Breast epithelium (tissue), 4 donors: ENCODE measurements at places on chromosomes 7 and 10.

GRCh38 chr7:74439541-74439940 lies 14.2 kb upstream of the GTF2IRD1 start:
- H3K27ac ChIP-seq, result no peak overlapping the region
- no peaks in the 10 kb centered on the region for H3K27me3 ChIP-seq
- no peak overlapping the region for H3K4me3 ChIP-seq

- peaks cover 22% of the 10 kb centered on the region for H3K27me3 ChIP-seq
- DNase-seq, result peak; percentile 2
- no peak overlapping the region for H3K27ac ChIP-seq
- H3K4me3 ChIP-seq, result no peak overlapping the region
Measured at GRCh38 chr7:157520249-157520648, 183.4 kb downstream of the DNAJB6 start.

DNA sequence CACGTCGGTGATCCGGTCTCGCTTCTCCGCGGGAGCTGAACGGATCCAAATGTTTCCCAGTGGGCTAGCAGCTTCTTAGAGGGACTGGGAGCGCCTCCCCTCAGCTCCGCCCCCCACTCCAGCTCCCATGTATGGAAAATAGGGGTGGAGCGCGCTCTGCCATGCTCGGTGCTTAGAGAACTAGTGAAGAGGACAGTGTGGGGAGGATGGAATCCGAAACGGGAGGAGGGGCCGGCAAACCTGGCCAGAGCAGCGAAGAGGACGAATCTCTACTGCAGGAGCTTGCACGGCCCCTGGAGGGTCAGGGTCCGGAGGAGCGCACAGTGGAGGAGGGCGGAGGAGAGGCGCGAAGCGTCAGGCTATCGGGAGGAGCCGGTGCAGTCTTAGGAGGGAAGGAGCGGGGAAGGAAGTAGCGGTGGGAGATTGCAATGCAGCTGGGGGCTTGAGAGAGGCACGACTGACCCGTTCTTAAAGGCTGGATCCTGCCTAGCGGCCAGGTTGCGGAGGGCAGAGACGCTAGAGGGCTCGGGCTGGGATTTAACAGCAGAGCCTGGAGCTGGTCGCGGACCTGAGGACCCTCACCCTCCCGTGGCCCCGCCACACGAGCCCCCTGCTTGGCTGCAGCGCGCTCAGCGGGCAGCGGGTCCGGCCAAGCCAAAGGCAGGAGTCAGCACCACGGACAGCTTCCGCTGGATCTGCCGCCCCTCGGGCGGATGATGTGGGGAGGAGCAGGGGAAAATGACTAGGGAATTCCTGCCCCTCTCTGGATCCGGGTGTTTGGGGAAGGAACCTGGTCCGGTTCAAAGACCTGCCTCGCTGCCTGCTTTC lies at the start of gene PRLHR:
TSS of gene PRLHR (minus strand) at position 51 of the 828 bp plus-strand sequence. CDS start 404 bp downstream, outside the sequence.
- no peaks in the 10 kb centered on the region for H3K36me3 ChIP-seq
- DNase-seq, result no peak
- H3K4me1 ChIP-seq, result no peaks in the 10 kb centered on the region
- H3K27ac ChIP-seq, result no peak within 1 kb of the TSS

DNA sequence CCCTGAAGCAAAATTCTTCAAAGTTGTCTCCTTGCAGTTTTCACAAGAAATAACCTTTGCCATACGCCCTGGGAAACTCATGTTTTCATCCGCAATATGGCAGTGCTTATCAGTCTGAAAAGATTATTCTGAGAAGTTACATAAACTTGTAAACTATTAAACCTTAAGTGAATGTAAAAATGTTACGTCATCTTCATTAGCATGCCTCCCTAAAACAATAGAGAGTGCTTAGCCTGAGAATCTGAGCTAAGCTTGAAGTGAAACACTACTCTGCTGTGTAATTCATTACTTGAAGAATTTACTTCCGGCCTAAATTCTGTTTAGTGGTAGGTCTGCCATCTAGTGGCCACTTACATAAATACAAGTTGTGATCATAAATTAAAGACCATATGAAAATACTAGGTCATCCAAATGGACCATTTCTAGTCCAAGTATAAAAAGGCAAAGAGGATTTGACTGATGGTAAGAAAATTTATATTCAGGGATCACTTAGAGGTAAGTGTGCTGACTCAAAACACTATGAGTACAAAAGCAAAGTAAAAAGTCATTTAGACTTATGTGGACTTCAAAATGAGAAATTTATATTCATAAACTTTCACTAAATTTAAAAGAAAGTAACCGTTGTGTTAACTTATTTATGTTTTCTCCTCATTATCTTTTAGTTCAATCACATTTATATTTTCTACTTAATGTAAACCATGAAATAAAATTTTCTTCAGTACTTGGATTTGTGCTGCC lies 745.1 kb upstream of the LRRTM3 start:
- no peaks in the 10 kb centered on the region for H3K27me3 ChIP-seq
- H3K4me3 ChIP-seq, result no peak overlapping the region
- no peak for DNase-seq
- H3K27ac ChIP-seq, result no peak overlapping the region
- no peaks in the 10 kb centered on the region for H3K4me1 ChIP-seq

GRCh38 chr7:101125989-101126650 lies 784 bp upstream of the SERPINE1 start:
- no peaks in the 10 kb centered on the region for H3K27me3 ChIP-seq
- H3K4me3 ChIP-seq, result no peak overlapping the region
- DNase-seq, result peak; percentile 47
- H3K4me1 ChIP-seq, result no peaks in the 10 kb centered on the region

DNA sequence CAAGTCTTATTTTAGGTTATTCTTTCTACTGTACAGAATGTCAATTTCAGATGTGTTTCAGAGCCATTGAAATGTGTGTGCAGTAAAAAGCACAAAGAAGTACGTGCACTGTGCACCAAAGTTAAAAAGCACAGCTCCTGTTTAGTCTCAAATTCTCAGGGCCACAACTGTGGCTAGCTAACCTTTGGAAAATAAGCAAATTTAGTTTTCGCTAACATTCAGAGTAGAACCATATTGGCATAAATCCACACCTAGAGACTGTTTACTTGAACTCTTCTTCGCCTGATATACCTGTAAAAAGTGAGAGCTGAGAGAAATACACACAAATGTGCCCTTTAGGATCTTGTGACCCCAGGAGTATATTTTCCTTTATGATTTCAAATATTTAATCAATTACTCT lies 353.9 kb downstream of the TFEC start:
- no peak overlapping the region for H3K4me3 ChIP-seq
- no peaks in the 10 kb centered on the region for H3K27me3 ChIP-seq
- no peaks in the 10 kb centered on the region for H3K4me1 ChIP-seq

DNA sequence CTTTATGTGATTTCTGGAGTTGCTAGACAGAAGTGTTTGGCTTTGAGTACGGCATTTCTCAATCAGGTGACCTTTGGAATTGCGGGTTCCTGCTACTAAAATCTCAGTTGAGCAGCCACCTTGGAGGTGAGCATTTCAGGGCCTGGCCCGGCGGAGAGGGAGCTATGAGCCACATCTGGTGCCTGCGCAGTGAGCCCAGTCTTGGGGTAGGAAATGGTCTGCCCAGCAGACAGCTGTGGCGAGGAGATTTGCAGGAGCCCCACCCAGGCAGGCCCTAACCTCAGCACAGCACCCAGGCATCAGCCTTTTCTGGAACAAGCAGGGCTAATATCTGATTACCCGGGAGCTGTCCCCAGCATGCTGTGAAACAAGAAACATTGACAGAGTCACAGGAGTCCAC lies 547.9 kb upstream of the FOXK1 start:
- H3K4me3 ChIP-seq, result no peak overlapping the region
- no peak overlapping the region for H3K27ac ChIP-seq
- no peaks in the 10 kb centered on the region for H3K4me1 ChIP-seq
- DNase-seq, result no peak
- no peaks in the 10 kb centered on the region for H3K36me3 ChIP-seq
- no peaks in the 10 kb centered on the region for H3K27me3 ChIP-seq

GRCh38 chr10:113980408-113981087 lies 63.1 kb upstream of the ADRB1 start:
- no peak overlapping the region for H3K4me3 ChIP-seq
- no peaks in the 10 kb centered on the region for H3K4me1 ChIP-seq
- DNase-seq, result no peak

GRCh38 chr7:100968650-100969049 lies 715 bp upstream of the MUC12 start:
- peaks cover 10% of the 10 kb centered on the region for H3K4me1 ChIP-seq
- H3K27ac ChIP-seq, result no peak overlapping the region
- no peaks in the 10 kb centered on the region for H3K36me3 ChIP-seq
- H3K4me3 ChIP-seq, result no peak overlapping the region
- H3K27me3 ChIP-seq, result no peaks in the 10 kb centered on the region

- no peaks in the 10 kb centered on the region for H3K27me3 ChIP-seq
- H3K36me3 ChIP-seq, result no peaks in the 10 kb centered on the region
- no peak overlapping the region for H3K4me3 ChIP-seq
- H3K27ac ChIP-seq, result no peak overlapping the region
Measured at GRCh38 chr7:86939197-86939814, 120.1 kb downstream of the ELAPOR2 start.

DNA sequence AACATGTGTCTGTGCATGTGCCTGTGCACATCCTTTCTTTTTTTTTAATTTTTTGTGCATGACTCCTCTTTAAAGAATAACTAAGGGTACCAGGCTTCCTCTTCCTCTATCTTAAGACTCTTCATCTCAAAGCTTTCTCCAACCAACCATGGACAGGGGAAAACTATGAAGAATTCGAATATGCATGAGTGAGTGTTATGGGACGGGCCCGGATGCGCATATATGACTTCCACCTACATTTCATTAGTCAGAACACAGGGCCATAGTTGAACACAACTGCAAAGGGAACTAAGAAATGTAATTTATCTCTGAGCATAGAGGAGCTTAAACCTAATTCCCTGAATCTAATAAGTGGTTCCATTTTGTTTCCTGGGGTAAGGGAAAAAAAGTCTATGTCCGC lies 270.3 kb upstream of the SORCS1 start:
- no peaks in the 10 kb centered on the region for H3K27me3 ChIP-seq
- H3K36me3 ChIP-seq, result no peaks in the 10 kb centered on the region
- H3K4me1 ChIP-seq, result no peaks in the 10 kb centered on the region
- no peak overlapping the region for H3K27ac ChIP-seq
- no peak overlapping the region for H3K4me3 ChIP-seq

DNA sequence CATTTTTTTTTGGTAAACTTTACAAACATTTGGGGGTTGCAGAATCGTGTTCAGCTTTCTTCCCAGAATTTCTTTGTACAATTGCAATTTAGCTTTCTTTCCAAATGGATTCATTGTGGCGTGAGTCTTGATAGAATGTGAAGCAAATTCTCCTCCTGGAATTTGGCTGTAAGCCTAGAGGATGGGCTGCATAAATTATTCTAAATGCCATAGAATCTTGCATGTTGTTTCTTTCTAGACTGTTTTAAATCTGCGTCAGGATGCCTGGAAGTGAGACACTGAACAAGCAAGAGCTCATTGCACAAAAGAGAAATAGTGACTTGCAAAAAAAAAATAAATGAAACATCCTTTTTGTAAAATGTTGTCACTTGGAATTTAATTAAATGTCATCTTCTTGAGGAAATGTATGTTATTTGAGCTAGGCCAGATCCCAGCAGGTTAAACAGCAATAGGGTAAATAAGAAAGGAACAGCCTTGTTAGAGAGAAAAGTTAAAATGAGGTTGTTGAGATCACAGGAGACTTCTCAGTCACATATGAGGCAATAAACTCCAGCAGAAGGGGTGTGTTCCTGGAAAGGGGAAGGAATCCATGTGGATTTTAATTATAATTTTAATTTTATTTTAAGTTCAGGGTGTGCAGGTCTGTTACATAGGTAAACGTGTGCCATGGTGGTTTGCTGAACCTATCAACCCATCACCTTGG lies 483.0 kb downstream of the PLXDC2 start:
- no peaks in the 10 kb centered on the region for H3K36me3 ChIP-seq
- no peak overlapping the region for H3K4me3 ChIP-seq
- H3K27ac ChIP-seq, result no peak overlapping the region
- H3K4me1 ChIP-seq, result no peaks in the 10 kb centered on the region

DNA sequence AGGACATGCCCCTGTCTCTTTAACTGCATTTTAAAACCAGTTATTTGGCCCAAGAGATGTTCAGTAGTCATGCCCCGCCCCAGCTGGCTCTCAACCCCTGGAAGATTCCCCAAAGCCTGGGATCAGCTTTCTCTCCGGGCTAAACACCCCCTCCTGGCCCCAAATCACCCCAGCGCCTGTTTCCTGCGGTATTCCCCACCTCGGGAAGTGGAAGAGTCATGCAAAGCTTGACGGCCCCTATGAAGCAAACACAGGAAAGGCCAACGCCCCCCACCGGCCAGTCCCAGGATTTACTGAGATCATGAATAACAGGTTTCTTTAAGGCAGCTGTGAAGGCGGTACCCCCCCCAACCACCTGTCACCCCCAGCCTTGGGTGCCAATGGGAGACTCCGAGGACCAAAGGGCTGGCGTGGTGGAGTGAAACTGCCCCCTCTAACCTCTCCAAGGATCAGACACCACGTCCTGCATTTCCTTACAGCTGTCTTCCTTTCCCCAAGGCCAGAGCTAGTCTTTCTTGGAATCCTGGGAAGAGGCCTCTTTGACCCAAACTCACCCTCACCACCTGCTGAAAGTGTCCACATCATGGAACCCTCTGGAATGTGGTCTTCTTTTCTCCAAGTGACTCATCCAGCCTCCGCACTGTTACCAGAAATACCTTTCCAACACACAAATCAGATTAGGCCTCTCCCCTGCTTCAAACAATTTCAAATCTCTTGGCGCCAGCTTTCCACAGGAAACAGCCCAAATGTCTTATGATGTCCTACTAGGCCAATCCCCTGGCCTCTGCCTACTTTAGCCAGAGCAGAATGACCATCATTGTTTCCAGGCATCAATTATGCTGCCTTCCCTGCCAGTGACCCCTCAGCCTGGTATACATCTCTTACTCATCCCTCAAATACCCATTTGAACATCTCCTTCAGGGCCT lies 301.5 kb downstream of the ZEB1 start:
- DNase-seq, result no peak
- peak overlapping the region; percentile 23 for H3K27ac ChIP-seq
- no peaks in the 10 kb centered on the region for H3K4me1 ChIP-seq
- H3K4me3 ChIP-seq, result no peak overlapping the region
- no peaks in the 10 kb centered on the region for H3K27me3 ChIP-seq
- no peaks in the 10 kb centered on the region for H3K36me3 ChIP-seq

DNA sequence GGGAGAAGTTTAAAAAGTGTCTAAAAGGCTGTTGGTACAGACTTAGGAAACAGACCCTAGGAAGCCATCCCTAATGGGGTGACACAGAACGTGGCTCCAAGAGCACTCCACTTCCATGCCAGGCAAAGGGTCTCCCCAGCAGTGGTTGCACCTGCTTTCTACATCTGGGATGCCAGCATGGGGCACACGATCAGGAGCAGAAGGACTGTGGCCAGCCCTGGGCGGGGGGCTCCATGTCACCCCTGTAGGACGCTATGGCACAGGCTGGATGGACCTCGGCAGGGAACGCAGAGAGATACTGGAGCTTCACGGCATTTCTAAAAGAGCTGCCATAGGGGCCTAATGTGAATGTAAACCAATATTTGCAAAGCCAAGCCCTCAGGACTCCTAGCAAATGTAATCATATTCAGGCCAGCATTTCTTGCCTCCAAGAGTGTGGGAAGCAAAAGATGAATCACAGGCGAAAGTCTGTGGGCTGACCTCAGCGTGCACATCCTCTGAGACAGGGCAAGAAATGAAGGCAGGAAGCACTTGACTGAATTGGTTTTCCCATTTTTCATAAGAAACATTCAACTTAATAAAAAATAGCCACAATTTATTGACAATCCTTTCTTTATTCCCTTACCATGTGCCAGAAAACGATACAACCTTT lies 93.9 kb downstream of the ATXN7L1 start:
- no peaks in the 10 kb centered on the region for H3K36me3 ChIP-seq
- no peak for DNase-seq
- H3K4me1 ChIP-seq, result no peaks in the 10 kb centered on the region
- H3K27me3 ChIP-seq, result no peaks in the 10 kb centered on the region
- no peak overlapping the region for H3K27ac ChIP-seq
